Vein endothelial cell (primary cell): ENCODE measurements at places on chromosomes 11 and 22. TPM values are rescaled to one million over a fixed set of nuclear protein-coding genes. Genes with fewer than 3 reads are reported as not detected.

THOC5 gene
- total RNA-seq = 59.9 and 65.0 TPM in 2 replicates

TUBA8 gene
- 3.9 and 5.7 TPM in 2 replicates for total RNA-seq

PRODH gene
- 0.29 TPM in 1 of 2 replicates, not detected in the other for total RNA-seq

CCDC89 gene
- total RNA-seq = not detected in 2 replicates

LTO1 gene
- total RNA-seq = 21.6 and 22.9 TPM in 2 replicates

IL18 gene
- 0.19 TPM in 1 of 2 replicates, not detected in the other for total RNA-seq
